HS-27A (cell line): ENCODE measurements at places on chromosomes 13 and 19.

- no peak for DNase-seq
Observed at GRCh38 chr13:21579754-21580316, 24.1 kb downstream of the MICU2 start.

DNA sequence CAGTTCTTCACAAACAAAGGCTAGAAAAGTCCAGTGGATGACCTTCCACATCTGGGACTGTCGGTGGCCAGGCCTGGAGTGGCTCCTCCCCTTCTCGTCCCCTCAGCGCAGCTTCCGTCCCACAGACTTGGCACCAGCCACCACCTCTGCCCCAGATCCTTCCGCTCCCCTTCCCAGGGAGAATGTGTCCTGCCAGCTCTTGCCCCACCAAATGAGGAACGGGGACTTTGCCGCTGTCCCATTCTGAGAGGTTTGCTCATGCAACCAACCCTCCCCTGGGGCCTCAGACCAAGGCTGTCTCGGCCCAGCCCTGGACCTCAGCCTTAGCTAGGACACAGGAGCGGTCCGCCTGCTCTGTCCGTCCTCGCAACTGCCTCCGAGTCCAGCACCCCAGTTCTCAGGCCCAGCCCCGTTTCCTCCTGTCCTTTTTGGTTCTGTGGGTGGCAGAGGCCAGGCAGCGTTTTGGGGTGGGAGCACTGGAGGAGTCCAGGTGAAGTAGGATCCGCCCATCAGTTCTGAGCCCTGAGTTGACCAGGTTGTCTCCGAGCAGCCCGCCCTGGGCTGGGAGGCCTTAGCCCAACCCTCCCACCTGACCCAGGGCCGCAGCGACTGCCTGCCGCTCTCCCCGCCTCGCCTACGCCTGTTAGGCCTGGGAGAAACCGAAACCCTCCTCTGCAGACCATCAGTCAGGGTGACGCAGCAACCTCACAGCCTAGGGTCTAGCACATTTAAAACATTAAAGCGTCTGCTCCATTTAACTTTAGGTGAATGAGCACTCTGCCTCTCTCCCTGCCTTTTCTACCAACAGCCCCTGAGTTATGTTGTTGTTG, 284.3 kb downstream of the FOXO1 start:
- no peak for DNase-seq

- no peak for DNase-seq
Observed at GRCh38 chr19:5307655-5308054, 33.0 kb downstream of the PTPRS start.

DNA sequence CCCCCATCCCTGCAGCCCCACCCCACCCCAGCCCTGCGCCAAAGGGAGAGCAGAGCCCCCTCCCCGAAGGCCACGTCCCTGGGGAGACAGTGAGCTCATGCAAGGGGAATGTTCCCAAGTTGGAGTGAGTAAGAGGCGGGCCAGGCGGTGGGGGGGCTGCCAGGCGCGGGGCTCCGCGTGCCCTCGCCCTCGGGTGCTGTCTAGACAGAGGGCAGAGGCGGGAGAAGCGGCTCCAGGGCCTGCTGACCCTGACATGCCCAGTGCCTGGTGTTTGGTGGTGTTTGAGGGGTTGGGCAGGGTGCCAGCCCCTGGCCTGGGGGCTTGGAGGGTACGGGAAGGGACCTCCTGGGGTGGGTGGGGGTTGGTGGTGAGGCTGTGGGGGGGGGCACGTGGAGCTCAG, 1.0 kb downstream of the FSTL3 start:
- peak; percentile 73 for DNase-seq

DNA sequence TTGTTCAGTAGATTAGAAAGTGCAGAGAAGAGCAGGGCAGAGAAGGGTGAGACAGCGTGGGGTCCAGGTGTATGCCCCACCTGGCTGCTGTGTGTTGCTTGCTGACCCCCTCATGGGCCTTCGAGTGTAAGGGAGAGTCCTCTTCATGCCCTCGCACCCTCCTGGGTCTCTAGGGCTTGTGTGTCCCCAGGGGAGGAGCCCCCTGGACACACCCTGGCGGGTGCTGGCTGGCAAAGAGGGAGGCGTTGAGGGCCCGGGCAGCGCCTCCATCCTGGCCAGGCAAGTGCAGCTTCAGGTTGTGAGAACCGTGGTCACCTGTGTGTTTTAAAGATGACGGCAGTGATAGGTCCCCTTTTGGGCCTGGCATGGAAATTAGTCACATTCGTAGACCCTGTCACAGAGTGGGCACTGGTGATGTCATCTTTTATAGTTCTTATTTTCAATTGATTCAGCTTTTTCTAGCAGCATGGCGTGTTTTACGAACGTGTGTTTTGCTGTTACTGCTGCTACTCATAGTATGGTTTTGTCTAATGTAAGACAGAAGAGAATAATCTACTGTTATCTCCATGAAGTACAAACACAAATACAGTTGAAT, 18.7 kb downstream of the TFDP1 start:
- DNase-seq: no peak

GRCh38 chr13:37179645-37180044, 74.2 kb upstream of the CSNK1A1L start:
- no peak for DNase-seq

DNA sequence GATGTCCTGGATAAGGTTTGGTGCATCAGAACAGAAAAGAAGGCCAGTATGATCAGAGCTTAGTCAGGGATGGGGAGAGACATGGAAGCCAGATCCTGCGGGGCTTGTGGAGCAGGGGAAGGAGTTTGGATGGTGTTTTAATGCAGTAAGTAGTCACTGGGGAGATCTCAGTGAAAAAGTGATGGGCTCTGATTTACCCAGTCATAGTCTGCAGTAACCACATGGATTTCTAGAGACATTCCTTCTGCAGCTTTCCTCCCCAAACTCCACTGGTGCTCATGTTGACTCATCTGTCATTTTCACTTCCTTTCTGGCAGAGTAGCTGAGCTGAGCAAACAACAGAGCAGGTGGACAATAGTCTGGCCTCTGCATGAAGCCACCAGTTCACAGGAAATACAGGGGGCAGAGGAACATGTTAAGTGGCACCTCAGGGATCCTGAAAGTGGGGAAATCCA, 144.1 kb downstream of the DPF1 start:
- DNase-seq: peak; percentile 75

GRCh38 chr13:23427342-23427843, 6.1 kb downstream of the SACS start:
- peak; percentile 67 for DNase-seq

DNA sequence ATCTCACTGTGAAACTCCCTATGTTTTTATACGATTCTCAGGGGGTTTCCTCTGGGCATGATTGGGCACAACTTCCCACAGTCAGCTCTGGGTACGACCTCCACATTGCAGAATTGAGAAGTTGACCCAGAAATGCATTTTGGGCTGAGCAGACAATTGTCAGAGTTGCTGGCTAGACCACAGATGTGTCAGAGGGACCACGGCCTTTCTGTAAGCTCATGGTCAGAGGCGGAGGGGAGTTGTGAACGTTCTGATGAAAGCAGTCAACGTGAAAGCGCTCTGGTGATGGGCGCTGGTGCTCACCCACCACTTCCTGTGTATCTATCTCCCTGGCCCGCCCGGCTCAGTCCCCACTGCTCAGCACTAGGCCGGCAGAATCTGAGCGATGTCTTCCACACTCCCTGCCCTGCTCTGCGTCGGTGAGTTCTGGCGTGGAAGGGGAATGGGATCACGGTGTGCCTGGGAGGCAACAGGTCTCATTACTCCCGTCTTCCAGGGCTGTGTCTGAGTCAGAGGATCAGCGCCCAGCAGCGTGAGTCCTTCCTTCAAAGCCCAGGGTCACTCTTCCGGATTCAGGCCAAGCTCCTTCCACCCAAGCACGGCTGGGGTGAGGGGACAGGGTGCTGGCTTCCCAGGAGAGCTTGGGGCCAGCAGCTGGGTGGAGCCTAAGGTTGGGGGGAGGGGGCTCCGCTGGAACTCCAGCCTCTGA, at the start of gene NCR1:
Gene NCR1 (plus strand): TSS at position 346 of the 709 bp plus-strand sequence. CDS start 40 bp downstream, at position 386.
- DNase-seq: no peak

- DNase-seq: no peak
Observed at GRCh38 chr19:4061178-4061682, 5.5 kb downstream of the ZBTB7A start.

- no peak for DNase-seq
Observed at GRCh38 chr13:52882785-52883184, 34.3 kb upstream of the PCDH8 start.

DNA sequence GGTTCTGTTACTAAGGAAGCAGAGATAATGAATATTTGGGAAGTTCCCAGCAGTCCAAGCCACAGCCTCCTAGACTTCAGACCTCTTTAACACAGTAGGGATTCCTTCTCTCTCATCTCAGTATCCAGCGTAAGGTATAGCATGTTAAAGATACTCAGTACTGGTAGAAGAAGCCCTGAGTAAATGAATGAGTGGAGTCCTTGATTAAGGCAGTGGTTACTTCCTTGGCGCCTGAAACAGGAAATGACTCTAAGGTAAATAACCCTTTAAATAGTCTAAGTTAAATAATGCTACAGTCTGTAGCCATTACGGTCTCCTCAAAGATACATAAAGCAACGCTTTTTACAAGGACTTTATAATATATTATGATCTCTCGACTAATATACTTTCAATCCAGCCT, 650.8 kb upstream of the MIR17HG start:
- no peak for DNase-seq

GRCh38 chr13:96762876-96763275, 231.4 kb downstream of the OXGR1 start:
- no peak for DNase-seq

- DNase-seq: no peak
Observed at GRCh38 chr19:55082020-55082851, 6.6 kb downstream of the EPS8L1 start.

GRCh38 chr13:39804332-39805210, 149.1 kb downstream of the COG6 start:
- DNase-seq: no peak

GRCh38 chr19:38442736-38443135, 9.2 kb downstream of the RYR1 start:
- DNase-seq: no peak

GRCh38 chr13:78600280-78600883, 3.0 kb downstream of the POU4F1 start:
- no peak for DNase-seq

GRCh38 chr13:71457645-71458044, 409.4 kb downstream of the DACH1 start:
- DNase-seq: no peak

DNA sequence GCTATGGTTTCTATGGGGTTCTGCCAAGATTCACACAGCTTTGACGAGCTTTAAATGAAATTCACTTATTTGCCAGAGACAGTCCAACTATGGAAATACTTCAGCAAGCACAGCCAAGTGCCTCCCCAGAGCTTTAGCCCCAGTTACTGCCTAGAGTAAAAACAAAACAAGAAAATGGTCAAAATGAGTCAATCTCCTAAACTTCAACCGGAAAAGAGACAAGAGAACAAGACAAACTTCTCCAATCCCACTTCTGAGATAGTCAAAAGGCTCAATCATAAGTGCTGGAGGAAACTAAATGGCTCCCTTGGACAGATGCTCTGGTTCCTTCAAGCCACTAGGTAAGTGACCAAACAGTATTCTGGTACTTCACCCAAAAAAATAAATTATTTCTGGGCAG, 65.8 kb downstream of the KATNAL1 start:
- DNase-seq: no peak

DNA sequence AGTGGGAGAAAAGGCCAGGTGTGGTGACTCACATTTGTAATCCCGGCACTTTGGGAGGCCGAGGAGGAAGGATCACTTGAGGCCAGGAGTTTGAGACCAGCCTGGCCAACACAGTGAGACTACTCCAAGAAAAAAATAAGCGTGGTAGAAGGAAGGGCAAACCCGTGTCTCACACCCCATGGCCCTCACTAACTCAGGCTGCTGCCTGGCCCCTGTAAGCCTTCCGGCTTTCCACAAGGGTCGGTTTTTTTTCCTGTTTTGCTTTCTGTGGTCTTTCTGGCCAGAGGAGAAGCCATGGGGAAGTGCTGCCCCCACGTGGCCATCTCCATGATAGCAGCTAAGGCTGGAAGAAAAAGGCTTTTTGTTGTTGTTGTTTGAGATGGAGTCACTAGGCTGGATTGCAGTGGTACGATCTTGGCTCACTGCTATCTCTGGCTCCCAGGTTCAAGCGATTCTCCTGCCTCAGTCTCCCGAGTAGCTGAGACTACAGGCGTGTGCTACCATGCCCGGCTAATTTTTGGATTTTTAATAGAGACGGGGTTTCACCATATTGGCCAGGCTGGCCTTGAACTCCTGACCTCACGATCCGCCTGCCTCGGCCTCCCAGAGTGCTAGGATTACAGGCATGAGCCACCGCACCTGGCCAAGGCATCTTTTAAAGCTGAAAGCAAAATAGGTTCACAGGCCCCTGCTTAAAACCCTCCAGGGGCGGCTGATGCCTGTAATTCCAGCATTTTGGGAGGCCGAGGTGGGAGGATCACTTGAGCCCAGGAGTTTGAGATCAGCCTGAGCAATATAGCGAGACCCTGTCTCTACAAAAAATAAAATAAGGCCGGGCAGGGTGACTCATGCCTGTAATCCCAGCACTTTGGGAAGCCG, 7.5 kb upstream of the ARHGEF18 start:
- DNase-seq: peak; percentile 35

DNA sequence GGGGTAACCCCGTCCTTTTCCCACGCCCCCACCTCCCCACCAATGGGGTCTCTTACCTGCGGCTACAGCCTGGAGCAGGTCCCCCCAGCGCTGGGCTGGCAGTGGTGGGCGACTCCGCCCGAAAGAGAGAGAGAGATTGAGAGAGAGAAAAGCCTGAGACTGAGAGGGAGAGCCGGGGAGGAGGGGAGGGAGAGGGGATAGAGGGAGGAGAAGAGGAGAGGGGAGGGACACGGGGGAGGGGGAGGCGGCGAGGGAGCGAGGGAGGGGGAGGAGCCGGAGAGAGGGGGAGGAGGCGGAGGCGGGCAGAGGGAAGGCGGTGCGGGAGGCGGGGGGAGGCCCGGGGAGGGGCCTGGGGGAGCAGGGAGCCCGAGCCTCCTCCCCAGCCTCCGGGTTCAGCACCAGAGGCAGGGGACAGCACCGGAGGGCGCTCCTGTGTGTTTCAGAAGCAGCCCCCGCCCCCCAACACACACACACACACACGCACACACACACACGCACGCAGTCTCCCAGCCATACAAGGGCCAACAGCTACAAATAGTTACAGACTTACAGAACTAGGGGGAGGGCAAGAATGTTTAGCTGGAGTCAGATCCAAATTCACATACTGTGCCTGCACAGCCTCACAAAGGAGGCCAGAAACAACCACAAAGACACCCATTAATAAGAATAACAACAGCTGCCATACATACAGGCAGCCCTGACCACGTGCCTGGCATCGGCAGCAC, at the start of gene SLC8A2:
Gene SLC8A2 (minus strand): TSS at position 161 of the 725 bp plus-strand sequence. CDS start 5,490 bp downstream, outside the sequence.
- no peak for DNase-seq

DNA sequence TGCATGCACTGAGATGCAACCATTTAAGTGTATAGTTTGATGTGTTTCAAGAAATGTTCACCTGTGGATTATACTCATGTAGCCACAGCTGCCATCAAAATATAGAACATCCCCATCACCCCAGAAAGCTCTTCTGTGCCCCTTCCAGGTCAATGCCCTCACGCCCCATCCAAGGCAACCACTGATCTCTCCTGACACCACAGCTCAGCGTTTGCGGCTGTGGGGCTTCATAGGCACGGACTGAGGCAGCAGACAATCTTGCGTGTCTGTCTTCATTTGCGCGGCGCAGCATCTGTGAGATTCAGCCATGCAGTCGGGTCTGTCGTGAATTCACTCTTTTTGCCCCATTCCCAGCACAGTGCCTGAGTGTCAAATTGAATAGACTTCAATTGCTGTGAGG, 153.8 kb upstream of the UQCRFS1 start:
- DNase-seq: no peak

GRCh38 chr13:77383097-77383496, 56.2 kb upstream of the MYCBP2 start:
- no peak for DNase-seq

- DNase-seq: no peak
Observed at GRCh38 chr13:100211016-100211710, 122.3 kb downstream of the PCCA start.
